SJCRH30 (cell line): ENCODE measurements at places on chromosomes 3 and 15. TPM values are rescaled to one million over a fixed set of nuclear protein-coding genes. Genes with fewer than 3 reads are reported as not detected.
A peak's percentile ranks its signal among the peaks of the same experiment; 100 is the strongest.

DNA sequence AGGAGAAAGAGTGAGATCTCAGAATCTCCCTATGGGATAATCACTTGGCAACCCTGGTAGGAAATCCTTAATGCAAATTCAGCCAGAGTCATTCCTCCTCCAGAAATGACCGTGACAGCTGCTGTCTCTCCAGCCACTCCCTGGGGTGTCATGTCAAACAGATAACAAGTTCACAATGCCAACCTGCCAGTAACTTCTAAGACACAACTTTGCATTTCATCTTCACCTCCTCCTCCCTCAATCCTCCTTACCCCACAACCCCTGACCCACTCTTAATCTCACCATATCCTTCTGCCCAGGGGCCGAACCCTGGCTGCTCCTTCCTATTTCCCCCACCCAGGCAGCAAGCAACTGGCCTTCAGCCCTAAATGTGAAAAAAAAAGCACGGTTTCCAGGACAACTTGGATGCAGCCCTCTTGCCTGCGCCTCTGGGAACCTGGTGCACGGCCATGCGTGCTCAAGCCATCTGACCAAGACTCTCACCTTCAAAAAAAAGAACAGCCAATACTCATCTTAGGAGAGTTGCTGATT is 166.0 kb downstream of the NTRK3 start:
- peak; percentile 80 for DNase-seq

- no peak for DNase-seq
Measured at GRCh38 chr3:22981861-22982260, 221.3 kb upstream of the UBE2E2 start.

DNA sequence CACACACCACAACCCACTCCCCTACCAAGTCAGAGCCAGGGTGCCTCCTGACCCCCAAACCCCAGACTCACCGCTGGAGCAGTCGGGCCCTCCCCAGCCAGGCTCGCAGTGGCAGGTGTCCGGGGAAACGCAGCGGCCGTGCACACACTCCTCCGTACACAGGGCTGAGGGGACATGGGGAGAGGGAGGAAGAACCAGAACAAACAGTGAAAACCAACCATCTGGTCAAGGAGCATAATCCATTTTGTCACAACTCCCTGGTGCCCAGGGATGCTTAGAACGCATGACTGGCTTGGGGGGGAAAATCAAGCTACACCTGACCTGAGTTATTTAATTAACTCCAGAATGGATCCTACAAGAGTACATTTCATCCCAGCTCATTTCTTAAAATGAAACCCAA is 159.2 kb downstream of the MEGF11 start:
- DNase-seq, result no peak

GRCh38 chr15:47466357-47466756 is 250.9 kb upstream of the SEMA6D start:
- DNase-seq, result no peak

DNA sequence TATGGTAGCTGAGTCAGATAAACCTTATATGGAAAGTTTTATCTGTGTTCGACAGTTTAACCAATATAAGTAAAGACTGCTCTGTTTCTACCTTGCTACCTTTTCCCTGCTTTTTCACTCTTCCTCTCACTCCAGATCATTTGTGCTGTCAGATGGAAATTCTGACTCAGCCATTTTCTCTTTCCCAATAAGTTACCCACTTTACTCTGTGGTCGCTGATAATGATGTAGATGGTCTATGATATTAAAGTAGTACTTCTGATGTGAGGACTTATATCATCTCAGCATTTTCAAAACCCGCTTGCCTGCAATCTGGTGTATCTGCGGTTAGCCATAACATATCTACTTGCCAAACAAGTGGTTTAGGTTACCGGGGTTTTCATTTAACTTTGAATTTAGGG is 15.0 kb upstream of the UTS2B start:
- no peak for DNase-seq

- DNase-seq, result peak; percentile 72
Measured at GRCh38 chr15:57432141-57432741, 55.9 kb downstream of the CGNL1 start.

GRCh38 chr3:182692695-182693094 is 100.6 kb upstream of the ATP11B start:
- DNase-seq, result no peak

The BDH1 gene
- 27.3 and 34.8 TPM in 2 replicates for total RNA-seq

The LPCAT4 gene
- total RNA-seq, result 18.3 and 30.7 TPM in 2 replicates

The FRMD5 gene
- 0.46 and 0.49 TPM in 2 replicates for total RNA-seq
